ENCODE measurements at places on chromosomes 1 and 21. TPM values are rescaled to one million over a fixed set of nuclear protein-coding genes. Genes with fewer than 3 reads are reported as not detected.

DNA sequence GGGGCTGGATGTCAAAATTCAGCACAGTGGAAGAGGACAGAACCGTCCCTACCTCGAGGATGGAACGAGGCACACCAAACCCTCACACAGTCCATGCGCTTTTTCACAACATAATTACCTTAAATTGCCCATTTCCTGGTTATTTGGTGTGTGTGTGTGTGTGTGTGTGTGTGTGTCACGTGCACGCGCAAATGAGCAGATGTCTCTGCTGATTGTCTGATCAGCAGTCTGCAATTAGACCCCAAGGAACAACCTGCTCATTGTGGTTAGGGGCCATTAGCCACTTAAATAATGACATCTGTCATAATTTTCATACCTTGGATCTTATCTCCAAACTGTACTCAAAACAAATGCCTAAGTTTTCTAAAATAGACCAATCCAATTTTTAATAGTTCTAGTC, 23.2 kb downstream of the AVPR1B start:
- H3K4me1 ChIP-seq: no peaks in the 10 kb centered on the region
- peaks cover 4% of the 10 kb centered on the region for H3K27me3 ChIP-seq
- H3K4me3 ChIP-seq: no peak overlapping the region

GRCh38 chr1:151133018-151133806, 13.2 kb downstream of the SEMA6C start:
- H3K36me3 ChIP-seq: peaks cover 27% of the 10 kb centered on the region
- H3K4me1 ChIP-seq: peaks cover 8% of the 10 kb centered on the region
- peaks cover 42% of the 10 kb centered on the region for H3K27me3 ChIP-seq
- no peak overlapping the region for H3K27ac ChIP-seq

DNA sequence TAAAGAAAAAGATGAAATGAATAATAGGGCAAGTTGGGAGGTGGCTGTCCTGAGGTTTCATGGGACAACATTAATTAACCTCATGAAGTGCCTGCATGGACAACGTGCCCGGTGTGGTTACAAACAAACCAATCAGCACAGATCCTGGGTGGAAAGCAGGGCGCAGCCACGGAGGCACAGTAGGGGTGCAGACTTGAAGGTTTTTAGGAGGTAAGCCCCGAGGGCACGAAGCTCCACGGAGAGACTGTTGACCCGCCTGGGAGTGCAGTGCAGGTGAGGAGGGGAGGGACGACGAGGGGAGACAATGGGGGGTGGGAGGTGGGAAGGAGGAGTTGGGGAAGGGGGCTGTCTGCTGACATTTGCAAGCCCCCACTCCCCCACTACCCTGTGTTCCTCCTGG, 2.3 kb upstream of the RIPK4 start:
- peaks cover 58% of the 10 kb centered on the region for H3K4me1 ChIP-seq
- H3K27me3 ChIP-seq: peaks cover 42% of the 10 kb centered on the region
- peak overlapping the region; percentile 86 for H3K27ac ChIP-seq
- peak overlapping the region; percentile 74 for H3K4me3 ChIP-seq
- no peak for DNase-seq

GRCh38 chr1:39422614-39423013, 68.8 kb upstream of the BMP8A start:
- H3K27me3 ChIP-seq: no peaks in the 10 kb centered on the region
- H3K4me1 ChIP-seq: peaks cover 12% of the 10 kb centered on the region
- no peak overlapping the region for H3K4me3 ChIP-seq
- H3K27ac ChIP-seq: peak overlapping the region; percentile 22

- H3K4me1 ChIP-seq: no peaks in the 10 kb centered on the region
- DNase-seq: no peak
- H3K27me3 ChIP-seq: no peaks in the 10 kb centered on the region
- H3K4me3 ChIP-seq: no peak overlapping the region
- no peak overlapping the region for H3K27ac ChIP-seq
Measured at GRCh38 chr1:107105914-107106313, 34.9 kb upstream of the NTNG1 start.

- no peak overlapping the region for H3K4me3 ChIP-seq
- H3K4me1 ChIP-seq: no peaks in the 10 kb centered on the region
- no peaks in the 10 kb centered on the region for H3K36me3 ChIP-seq
- H3K27me3 ChIP-seq: peaks cover 13% of the 10 kb centered on the region
- DNase-seq: no peak
Measured at GRCh38 chr21:33315946-33316710, 8.6 kb upstream of the IFNAR1 start.

- H3K4me1 ChIP-seq: peaks cover 8% of the 10 kb centered on the region
- H3K27me3 ChIP-seq: no peaks in the 10 kb centered on the region
- H3K27ac ChIP-seq: no peak overlapping the region
- no peak overlapping the region for H3K4me3 ChIP-seq
Measured at GRCh38 chr1:19461220-19461554, 24.2 kb downstream of the CAPZB start.

GRCh38 chr21:42352441-42353095, 1.8 kb upstream of the TFF2 start:
- no peak overlapping the region for H3K4me3 ChIP-seq
- no peak overlapping the region for H3K27ac ChIP-seq
- no peaks in the 10 kb centered on the region for H3K36me3 ChIP-seq
- H3K4me1 ChIP-seq: peaks cover 14% of the 10 kb centered on the region
- DNase-seq: no peak
- peaks cover 9% of the 10 kb centered on the region for H3K27me3 ChIP-seq

- no peaks in the 10 kb centered on the region for H3K27me3 ChIP-seq
- no peaks in the 10 kb centered on the region for H3K4me1 ChIP-seq
- no peak for DNase-seq
- H3K27ac ChIP-seq: no peak overlapping the region
- peaks cover 2% of the 10 kb centered on the region for H3K36me3 ChIP-seq
Measured at GRCh38 chr1:92511541-92511940, 24.8 kb upstream of the GFI1 start.

HOOK1 gene
- 56.1 TPM for total RNA-seq

TRIM58 gene
- total RNA-seq: 1.2 TPM

SLC1A7 gene
- total RNA-seq: not detected

SYT11 gene
- 1.7 TPM for total RNA-seq
